ENCODE measurements at places on chromosomes 1 and 21.

DNA sequence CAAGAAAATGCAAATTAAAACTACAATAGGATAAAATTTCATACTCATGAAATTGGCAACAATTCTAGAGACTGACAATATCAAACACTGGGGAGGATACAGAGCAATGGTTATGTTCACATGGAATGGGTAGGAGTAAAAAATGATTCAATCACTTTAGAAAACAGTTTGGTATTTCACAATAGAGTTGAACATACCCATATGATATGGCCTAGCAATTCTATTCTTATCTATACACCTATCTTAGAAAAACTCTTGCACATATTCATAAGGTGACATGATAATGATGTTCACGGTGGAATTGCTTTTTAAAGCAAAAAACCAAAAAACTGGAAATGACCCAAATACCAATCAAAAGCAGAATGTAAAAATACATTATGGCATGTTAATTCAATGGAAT lies 28.7 kb downstream of the PHC2 start:
- no peak for DNase-seq

DNA sequence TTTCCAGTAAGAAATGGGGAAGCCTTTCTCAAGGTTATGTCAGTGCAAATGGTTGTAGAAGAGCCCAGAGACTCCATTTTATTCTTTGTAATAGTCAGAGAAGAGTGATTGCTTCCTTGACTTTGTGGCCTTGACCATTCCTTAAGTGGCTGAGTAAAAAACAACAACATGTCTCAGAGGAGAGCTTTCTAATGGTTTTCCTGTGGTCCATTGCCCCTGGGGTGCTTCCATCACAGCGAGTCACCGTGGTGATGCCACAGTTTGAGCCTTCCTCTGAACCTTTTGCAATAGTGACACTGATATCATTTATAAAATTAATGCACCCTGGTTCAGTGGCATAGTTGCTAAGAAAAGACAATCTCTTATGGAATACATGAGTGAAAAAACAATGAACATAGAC lies 38.6 kb downstream of the PAPPA2 start:
- DNase-seq = no peak

DNA sequence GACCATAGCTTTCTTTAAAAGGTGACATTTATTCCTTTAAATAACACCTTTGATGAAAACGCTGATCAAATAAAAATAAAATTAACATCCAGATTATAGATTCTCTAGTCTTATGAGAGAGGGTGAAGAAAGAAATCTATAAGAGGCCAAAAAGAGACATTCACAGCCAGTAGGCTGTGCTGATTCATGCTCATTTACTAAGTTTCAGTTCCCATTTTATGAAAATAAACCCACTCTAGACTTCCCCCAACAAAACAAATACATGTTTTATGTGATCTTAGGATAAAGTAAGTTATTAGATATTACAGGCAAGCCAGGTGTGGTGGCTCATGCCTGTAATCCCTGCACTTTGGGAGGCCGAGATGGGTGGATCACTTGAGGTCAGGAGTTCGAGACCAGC lies 21.1 kb downstream of the ESRRG start:
- DNase-seq = no peak

DNA sequence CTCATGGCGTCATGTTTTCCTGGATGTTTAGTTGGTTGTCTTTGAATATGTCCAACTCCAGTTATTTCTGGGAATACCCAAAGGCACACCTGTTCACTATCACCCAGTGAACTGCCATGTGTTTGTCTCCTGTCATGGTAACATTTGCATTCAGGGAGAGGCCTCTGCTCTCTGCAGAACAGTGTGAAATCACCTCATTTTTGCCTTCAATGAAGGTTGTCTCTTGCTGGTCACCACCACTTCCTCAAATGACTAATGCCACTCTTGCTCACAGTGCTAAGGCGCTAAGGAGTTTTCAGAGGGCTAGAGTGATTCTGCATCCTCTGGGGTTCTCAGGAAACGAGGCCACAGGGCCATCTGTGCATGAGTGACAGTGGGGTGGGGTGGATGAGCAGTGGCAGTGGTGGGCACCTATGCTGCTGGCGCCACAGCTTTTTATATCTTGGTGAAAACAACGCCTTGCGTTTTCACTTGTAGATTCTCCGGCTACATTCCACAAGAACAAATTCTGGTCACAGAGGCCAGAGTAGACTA lies 60.0 kb upstream of the ATP5PO start:
- peak; percentile 63 for DNase-seq

DNA sequence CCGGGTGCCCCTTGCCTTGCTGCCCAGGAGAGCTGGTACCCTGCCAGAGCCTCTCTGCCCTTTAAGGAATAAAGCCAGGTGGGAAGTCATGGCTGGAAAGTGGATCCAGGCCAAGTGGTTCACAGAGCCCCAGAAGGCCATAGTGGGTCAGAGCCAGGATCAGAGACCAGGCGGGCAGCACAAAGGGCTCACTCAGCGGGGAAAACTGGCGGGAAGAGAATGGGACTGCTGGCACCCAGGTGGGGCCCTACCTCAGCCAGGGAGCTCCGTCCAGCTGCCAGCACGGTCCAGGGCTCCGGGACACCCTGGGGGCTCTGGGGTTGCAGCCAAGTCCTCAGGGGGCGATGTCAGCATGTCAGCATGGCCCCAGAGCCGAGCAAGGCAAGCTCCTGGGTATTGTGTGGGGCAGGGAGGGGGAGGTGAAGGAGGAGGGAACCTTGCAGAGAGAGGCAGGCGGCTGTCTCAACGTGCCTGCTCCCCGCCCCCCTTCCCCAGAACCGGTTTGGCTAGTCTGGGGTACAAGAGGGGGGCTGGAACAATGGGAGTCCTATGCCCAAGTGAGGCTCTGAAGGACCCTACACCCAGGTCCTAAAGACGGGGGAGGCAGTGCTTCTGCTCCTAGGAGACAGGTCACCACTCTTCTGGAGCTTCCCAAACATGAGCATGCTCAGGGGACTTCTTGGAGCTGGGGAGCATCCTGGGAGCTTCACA lies at the start of gene ARHGEF19:
TSS of gene ARHGEF19 (minus strand) at position 402 of the 711 bp plus-strand sequence. CDS start 3,598 bp downstream, outside the sequence.
- DNase-seq = no peak

Data from stimulated activated CD4-positive, alpha-beta T cell treated with anti-CD3 and anti-CD28 coated beads, Interleukin-12 subunit alpha, Interleukin-12 subunit beta, amount 100 ng/mL, for 48 hours (primary cell).